Omental fat pad (tissue), 4 donors: ENCODE measurements at places on chromosomes 12 and 14.

- DNase-seq, result no peak
Observed at GRCh38 chr12:18878676-18879180, 140.8 kb downstream of the CAPZA3 start.

- no peak for DNase-seq
Observed at GRCh38 chr14:54083549-54084239, 127.1 kb upstream of the BMP4 start.

GRCh38 chr14:99030454-99030853 lies 241.5 kb downstream of the BCL11B start:
- no peak for DNase-seq

DNA sequence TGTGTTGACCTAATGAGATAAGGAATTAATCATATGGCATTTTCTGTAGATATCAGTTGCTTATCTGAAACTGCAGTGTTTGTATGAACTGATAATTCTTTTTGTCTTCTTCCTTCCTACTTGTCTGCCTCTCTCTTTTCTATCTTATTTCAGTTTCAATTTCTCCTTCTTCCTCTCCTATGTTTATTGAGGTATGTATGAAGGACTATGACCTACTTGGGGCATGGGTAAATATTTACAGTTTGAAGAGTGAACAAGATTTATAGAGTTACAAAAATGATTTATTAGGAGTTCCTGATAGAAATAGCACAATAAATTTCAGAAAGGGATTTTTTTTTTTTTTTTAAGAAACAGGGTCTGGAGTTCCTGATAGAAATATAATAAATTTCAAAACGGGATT lies 88.7 kb upstream of the MUCL1 start:
- no peak for DNase-seq

- no peak for DNase-seq
Observed at GRCh38 chr12:71980538-71980937, 41.9 kb downstream of the TPH2 start.

- no peak for DNase-seq
Observed at GRCh38 chr12:105396983-105397382, 66.5 kb downstream of the C12orf75 start.

- no peak for DNase-seq
Observed at GRCh38 chr12:11877869-11878780, 192.6 kb upstream of the BCL2L14 start.

DNA sequence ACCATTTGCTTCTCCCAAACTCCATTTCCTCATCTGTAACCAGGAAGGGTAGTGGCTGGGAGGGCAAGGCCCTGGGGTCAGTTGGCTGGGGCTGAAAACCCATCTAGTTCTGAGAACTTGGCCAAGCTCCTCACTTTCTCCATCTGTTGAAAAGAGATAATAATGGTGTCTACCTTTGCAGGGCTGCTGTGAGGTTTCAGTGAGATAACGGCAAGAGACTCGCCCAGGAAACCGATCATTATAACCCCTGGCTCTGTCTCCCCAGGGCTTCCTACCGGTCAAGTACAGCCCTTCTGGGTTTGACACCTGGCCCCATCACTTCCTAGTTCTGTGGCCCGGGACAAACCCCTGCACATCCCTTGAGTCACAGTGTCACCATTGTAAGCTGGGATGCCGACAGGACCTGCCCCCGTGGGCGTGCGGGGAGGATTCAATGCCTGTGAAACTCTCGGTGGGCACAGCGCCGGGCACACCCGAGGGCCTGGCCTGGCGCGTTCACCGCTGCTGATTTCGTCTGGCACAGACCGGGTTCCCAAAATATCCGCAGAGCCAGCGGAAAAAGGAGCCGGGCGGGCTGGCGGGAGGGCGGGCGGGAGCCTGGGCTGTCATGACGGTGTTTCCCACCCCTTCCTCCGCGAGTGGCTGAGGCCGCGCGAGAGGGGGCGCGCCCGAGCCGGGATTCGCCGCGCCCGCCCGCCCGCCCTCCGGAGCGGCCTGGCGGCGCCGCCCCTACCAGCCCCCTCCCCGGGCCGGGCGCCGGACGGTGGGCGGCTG lies 4.4 kb downstream of the KMT5A start:
- peak; percentile 32 for DNase-seq

- peak; percentile 27 for DNase-seq
Observed at GRCh38 chr12:108914121-108914531, 34.2 kb downstream of the DAO start.

DNA sequence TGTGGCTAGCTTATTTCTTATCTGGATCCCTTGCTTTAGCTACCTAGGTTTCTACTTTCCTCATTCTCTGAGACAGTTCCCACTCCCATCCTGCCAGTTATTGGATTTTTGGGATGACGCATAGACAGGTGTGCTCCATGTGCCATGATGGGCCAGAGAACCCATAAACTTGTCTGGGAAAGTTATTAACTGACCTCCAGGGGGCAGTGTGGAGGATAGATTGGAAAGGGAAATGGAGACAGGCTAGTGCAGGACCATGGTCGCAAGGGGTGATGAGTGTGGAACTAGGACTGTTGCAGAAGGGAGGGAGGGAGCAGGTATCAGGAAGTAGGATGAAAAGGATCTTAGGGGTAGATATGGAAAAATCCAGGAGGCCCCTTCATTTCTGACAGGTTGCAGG lies 80.3 kb downstream of the ESRRB start:
- no peak for DNase-seq

- no peak for DNase-seq
Observed at GRCh38 chr14:23577004-23577681, 1.4 kb downstream of the JPH4 start.

DNA sequence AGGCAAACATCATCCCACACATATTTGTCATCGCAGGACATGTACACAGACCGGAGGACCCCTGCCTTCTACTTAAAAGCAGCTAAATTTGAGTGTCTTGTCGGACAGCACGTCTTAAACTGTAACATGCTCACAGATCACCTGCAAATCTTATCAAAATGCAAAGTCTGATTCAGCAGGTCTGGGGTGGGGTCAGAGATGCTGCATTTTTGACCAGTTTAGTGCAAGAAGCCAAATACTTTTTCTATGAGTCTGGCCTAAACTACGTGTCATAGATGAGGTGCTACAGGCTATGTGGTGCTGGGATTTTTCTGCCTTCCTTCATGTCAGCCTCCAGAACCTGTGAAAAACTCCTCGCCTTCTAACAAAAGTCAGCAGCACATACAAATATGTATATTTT lies 178.8 kb upstream of the LHX5 start:
- DNase-seq, result no peak

DNA sequence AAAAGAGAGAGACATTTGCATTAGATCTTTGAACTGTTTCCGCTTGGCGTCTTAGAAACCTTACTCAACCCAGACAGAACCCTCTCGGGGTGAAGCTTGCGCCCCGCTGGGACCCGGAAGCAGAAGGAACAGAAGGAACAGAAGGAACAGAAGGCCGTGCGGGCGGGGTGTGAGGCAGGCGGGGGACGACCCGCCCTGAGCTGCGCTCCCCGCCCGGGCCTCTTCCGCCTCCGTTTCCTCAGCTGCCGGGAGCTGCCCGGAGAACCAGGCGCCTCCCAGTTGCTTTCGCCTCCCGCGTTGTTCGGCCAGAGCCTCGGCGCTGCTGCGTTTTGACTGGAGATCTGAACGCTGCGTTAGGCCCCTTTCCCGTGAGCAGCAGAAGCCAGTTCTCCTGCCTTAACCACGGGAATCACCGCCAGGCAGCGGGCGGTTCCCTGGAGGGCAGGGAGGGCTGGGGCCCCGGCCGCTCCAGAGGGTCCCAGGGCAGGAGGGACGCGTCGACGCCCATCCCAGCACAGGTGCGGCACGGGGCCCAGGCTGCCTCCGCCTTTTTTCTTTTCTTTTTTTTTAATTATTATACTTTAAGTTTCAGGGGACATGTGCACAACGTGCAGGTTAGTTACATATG lies 19.3 kb upstream of the MMP17 start:
- no peak for DNase-seq

- no peak for DNase-seq
Observed at GRCh38 chr12:66144791-66145754, 14.5 kb upstream of the LLPH start.

DNA sequence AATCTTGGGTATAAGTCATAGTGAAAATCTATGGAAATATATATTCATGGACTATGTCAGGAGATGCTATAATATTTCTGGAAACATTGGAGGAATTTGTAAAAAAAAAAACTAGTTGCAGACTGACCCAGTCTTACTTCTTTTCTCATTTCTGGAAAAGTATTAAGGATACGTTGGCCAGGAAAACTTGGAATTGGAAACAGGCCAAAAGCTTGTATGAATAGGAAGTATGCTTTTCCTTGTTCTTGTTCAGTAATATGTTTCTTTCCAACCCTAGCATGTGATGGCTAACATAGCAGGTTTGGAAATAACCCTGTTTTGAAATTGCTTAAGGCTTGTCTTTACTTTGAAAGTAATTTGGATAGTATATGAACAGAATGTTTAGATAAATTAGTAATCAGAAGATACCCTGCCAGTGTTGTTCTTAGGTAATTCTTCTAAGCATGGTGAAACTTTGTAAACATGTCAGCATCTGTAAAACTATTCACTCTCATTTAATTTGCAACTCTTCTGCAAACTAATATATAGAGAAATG lies 316.2 kb downstream of the NPAS3 start:
- DNase-seq, result no peak

- DNase-seq, result no peak
Observed at GRCh38 chr12:5172886-5173285, 129.2 kb downstream of the KCNA5 start.

DNA sequence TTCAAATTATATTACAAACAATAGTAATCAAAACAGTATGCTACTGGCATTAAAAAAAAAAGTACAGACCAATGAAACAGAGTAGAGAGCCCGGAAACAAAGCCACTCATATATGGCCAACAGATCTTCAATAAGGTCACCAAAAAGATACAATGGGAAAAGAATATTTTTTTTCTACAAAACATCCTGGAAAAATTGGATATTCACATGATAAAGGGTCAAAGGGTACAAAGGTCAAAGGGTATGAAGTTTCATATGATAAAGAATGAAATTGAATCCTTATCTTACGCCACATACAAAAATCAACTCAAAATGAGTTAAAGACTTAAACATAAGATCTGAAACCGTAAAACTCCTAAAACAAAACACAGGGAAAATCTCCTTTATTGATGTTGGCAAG lies 168.5 kb upstream of the PELI2 start:
- DNase-seq, result no peak

GRCh38 chr14:71451501-71451900 lies 480.7 kb upstream of the RGS6 start:
- DNase-seq, result no peak

DNA sequence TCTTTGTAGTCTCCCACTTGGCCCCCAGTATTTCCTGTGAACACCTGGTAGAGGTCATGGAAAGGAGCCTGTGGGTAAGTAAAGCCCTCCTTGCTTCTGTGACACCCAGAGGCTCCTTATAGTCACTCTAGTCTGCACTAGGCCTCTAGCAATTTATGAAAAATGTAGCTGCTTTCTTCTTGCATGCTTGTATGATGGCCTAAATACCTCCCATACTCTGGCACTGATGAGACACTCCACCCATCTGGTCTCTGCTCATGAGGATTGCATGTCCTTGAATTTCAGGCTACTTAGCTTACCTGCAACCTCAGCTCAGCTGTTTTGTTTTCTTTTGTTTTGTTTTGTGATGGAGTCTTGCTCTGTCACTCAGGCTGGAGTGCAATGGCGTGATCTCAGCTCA lies 4.6 kb upstream of the A2ML1 start:
- no peak for DNase-seq
